ENCODE measurements at places on chromosomes 7 and 10.

DNA sequence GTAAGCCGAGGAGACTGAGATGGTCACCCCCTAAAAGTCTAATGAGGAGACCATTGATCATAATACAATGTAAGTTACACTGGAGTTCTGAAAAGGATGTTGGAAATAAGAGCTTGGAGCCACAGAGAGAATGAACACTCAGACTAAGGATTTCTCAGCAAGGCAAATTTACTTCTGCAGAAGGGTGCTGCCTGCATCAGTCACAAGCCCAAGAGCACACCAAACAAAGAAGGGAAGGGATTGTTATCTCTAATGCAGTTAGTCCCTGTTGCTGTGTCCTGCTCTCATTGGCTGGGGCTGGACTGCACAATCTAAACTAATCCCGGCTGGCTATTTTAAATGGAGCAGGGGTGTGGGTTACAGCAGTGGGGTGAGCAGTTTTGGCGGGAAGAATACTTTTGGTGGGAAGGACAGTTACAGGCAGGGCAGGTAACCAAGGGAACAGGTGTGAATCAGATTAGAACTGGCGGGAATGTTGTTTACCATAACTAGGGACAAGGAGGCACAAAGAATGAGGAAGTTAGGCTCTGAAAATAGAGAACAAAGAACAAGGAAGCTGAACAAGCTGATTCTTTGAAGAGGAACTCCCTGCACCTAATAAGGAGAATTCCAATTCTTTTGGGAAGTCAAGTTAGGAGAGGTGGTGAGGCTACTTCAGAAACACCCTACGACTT lies 30.3 kb upstream of the TRIM24 start:
- no peak for DNase-seq

GRCh38 chr7:130667593-130668257 lies 823 bp downstream of the COPG2 start:
- no peak for DNase-seq

DNA sequence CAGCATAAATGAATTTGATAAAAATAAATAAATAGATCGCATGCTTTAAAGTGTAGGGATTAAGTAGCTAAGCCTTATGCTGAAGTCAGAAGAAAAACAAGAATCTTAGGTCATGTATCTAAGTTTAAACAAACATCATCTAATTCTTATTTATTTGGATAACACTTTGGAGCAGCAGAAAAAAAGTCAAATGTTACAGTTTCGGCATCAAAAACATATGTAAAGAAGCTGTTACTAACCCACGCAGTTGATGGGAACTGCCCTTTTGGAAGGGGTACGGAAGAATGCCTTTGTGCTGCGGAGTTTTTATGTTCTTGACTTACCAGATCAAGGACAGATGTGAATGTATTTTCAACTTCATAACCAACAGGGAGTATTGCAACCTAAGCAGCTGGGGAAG lies 37.3 kb upstream of the HABP2 start:
- no peak for DNase-seq

GRCh38 chr10:36441557-36441956 lies 683.8 kb upstream of the ANKRD30A start:
- no peak for DNase-seq

DNA sequence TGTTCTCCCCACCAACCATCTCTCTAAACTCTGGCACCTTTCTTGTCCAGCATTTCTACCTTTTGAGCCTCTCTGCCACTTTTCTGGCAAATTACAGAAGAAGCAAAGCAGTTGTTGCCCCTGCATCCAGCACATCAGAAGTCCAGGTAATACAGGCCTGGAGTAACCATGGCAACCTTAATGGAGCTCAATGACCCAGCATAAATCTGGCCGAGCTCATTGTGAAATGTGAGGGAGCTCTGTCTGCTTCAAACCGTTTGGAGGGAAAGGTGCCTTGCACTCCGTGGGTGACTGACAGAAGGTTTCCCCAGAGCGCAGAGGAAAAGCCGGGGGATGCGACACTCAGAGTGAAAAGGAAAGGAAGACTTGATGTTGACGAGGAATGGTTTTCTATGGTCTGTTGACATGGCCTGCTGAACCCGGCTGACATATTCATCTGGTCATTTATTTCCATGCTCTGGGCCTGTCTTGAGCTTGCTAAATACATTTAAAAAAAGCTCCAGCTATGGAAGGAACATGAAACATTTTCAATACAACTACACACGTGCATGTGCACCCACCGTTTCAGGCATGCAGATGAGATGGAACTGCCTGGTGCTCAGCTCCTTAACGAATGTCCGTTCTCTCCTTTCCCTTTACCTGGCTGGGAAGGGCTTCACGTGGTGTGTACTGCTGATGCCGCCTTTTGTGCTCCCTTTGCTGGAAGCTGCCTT lies 74.9 kb downstream of the ADRA2A start:
- DNase-seq, result no peak

DNA sequence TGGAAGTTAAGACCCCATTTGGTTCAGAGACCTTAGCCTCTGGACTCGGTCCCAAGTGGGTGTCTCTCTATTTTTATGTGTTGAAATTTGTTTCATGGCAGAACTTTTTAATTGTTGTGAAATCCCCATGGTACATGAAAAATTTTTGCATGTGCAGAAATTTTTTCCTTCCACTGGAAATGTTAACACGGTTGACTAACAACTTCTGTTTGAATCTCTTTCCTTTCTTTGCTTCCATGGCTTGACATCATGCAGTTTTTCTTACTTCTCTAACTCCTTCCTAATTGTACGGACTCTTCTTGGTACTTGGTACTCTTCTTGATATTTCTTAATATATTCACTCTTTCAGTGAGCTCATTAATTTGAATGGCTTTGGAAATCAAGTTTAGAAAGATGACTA lies 18.3 kb downstream of the MDFIC start:
- no peak for DNase-seq

DNA sequence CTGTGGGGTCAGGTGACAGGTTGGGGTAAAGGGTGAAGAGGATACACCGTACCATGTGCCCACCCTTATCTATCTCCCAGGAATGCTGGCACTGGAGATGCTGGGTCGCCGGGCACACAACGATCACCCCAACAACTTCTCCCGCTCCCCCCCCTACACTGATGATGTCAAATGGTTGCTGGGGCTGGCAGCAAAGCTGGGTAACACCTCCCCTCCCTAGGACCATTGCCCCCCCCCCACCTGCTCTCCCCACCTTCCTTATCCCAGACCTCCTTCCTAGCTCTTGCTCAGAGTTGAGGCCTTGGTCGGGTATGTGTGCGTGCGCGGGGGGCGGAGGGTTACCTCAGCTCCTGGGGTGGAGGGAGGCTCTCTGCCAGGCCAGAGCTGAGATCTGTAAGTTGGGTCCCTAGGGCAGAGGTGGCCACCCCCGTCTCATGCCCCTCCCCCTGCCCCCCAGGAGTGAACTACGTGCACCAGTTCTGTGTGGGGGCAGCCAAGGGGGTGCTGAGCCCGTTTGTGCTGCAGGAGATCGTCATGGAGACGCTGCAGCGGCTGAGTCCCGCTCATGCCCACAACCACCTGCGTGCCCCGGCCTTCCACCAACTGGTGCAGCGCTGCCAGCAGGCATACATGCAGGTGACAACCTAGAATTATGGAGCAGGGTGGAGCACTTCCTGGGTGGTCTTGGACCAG lies 10.7 kb downstream of the NDST2 start:
- DNase-seq, result no peak

DNA sequence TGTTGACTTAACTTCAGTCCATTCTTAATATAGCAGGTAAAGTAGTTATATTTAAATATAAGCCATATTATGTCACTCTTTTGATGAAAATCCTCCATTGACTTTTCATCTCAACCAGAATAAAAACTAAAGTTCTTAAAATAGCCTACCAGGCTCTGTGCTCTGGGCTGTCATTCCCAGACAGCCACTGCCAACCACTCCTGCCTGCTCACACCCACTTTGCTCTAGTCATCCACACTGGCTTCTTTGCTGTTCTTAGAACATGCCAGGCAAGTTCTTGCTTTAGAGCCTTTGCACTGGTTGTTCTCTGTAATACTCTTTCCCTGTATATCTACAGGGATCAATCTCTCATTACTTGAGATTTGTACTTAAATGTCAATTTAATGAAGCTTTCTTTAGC lies 80.6 kb downstream of the ZEB1 start:
- peak; percentile 3 for DNase-seq

DNA sequence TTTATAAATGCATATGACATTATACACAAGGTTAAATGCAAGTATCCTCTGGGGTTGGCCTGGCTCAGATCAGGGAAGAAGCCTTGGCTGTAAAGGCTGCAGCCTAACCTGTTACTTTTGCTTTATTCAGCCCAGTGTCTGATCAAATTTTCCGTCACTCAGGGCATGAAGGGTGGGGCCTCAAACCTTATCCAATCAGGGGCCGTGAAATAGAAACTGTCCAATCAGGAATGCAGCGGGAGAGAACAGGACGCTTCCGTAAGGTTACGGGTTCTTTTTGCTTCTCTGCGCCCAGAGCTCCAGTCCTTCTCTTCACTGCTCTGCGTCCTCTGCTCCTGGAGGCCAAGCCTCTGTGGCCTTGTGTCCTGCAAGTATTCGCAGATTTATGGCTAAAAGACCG lies at the start of gene ZNF716:
TSS of gene ZNF716 (plus strand) at position 274 of the 400 bp plus-strand sequence. CDS start at position 386, 112 bp downstream.
- no peak for DNase-seq
